ENCODE measurements at places on chromosomes 2 and 18.

DNA sequence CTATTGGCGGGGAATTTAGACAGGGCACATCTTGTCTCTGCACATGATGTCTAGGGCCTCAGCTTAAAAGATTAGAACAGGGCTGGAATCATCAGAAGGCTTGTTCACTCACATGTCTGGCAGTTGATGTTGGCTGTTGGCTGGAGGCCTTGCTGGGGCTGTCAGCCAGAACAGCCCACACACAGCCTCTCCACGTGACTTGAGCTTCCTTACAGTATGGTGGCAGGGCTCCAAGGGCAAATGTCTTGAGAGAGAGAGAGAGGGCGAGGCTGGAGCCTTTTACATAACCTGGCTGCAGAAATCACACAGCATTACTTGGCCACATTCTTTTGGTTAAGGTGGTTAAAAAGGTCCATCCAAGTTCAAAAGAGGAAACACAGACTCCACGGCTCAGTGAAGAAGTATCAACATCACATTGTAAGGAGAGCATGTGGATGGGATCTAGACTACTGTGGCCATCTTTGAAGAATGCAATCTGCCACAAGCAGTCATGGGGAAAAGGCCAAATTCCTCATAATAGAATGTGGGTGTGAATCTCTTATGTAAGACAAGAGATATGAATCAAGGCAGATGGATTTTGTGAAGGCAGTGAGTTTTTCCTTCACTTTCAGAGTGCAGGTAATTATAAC lies 30.4 kb downstream of the SRSF7 start:
- DNase-seq, result peak; percentile 66

DNA sequence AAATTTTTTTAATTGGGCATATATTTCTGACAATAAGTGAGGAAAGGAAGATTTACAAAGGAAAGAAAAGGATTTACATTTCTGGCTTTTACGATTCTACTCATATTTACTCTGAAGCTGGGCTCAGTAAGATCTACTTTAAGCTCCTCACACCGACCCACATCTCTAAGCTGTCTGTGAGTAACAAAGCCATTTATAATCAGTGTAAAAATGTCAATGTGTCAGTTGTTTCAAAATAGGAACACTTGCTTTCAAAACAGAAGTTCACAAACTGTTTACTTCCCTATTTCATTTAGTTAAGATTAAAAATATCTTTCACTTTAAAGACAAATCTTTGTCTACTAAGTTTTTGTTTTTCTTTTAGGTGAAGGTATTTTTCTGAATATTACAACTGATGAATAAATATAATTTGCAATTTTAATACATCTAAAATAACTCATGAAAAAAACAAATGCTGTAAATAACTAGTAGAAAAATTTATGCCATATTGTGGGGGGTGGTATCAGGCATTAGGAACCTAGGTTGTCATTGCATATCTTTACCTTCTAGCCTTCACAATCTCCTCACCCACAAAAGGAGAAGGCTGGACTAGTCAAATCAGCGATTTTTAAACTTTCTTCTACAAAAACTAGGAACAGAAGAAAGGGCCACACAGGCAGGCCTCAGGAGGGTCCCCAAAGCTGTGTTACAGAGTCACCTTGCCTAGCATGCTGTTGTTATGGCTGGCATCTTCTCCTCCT lies 64.5 kb downstream of the TMEM131 start:
- no peak for DNase-seq

DNA sequence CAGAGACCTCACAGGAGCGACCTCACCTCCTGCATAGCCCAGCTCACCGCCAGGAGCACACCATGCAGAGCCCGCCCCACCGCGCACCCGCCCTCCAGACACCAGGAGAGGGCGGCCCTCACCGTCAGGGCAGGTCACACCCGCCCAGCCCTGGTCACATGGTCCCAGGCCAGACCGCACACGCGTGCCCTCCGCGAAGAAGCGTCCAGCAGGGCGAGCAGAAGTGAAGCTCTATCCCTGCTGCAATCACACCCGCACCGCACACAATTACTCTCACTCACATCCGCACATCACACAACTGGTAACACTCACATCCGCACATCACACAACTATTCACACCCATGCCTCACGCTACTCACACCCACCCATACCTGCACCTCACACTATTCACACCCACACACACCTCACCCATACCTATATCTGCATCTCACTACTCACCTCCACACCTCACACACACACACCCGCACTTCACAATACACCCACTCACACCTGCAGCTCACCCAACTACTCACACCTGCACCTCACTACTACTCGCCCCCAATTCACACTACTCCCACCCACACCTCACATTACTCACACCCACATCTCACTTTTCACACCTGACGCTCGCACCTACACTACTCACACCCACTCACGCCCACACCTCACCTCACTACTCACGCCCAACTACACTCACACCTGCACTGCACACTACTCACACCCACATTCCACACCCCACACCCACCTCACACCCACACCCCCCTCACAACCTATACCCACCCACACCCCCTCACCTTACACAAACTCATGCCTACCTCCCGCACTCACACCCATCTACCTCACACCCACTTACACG lies 242.0 kb downstream of the HDAC4 start:
- no peak for DNase-seq

DNA sequence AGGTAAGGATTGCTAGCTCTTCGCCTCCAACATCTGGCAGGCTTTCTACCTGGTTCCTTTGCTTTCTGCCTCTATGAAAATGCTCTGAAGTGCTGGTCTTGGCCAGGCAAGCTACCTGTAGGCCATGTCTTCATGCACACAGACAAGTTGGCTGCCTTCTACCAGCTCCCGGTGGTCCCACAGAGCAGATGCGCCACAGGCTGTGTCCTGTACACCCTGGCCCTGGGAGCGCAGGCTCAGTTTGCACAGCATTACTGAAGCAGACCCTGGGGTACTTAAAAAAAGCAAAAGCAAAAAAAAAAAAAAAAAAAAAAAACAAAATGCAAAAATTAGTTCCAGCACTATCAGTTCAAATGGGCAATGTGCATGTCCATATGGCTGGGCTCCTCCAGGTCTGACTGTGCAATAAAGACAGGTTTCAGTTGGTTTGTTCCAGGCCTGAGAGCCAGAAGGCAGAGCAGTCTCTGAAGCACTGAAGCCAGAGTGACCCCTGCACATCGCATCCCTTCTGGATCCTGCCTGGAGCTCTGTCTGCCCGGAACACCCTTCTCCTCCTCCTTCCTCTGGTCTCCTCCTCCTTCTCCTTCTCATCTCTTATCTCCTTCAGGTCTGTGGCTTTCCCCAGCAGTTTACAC lies 288.0 kb upstream of the REV1 start:
- no peak for DNase-seq

DNA sequence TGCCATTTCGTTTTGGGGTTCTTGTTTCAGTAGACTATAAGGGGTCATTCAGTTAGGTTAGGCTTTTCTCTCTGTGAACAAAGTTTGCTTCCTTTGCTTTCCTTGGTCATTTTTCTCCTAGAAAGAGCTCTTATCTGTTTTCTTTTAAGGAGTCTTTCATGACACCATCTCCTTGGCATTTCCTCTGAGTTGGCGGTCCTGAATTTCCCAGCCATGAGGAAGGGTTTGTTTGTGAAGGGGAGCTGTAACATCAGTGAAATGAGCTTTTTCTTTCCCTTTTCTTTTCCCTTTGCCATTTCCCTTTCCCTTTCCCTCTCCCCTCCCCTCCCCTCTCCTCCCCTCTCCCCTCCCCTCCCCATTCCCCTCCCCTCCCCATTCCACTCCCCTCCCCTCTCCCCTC lies 61.7 kb downstream of the MAP4K4 start:
- no peak for DNase-seq

DNA sequence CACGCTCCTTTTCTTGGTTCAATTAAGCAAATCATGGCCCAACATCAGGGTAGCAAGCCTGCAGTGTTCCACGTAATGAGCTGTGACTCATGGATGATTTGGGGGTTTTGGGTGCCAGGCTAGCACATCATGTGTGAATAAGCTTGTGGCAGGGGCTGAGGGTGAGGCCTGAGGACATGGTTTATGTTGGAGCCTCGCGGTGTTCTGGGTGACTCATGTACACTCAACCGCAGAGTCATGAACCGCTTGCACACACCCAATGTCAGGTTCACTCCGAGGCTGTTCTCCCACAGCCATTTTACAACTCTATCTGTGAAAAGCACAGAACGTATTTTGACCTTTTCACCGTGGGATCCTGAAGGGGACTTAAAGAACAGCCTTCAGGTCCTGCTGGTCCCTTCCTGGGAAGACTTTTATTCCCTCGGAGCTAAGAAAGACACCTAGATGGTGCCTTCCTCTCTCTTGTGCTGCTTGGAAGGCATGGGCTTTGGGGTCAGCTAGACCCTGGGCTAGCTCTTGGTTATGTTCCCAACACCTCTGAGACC lies 139.9 kb upstream of the ZEB2 start:
- no peak for DNase-seq

- DNase-seq, result no peak
Measured at GRCh38 chr2:24658531-24659202, 134.5 kb downstream of the PTRHD1 start.

GRCh38 chr18:50849419-50849821 lies 29.5 kb upstream of the ME2 start:
- DNase-seq, result no peak

DNA sequence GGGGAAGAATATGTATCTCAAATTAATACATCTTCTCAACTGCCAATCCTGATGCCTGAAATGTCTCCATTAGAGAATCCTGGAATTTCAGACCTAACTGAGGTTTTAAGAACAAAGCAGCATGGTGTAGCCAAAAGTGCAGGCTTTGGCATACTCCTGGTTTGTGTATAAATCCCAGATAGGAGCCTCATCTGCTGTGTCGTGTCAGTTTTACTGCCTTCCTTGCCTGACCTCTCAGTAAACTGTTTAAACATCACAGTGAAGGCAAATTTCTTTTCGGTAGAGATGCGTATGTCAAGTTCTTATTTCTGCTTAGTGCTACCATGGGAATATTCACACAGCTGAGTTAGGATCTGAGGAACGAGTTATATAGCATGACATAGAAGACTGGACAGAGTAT lies 7.3 kb downstream of the SCG2 start:
- DNase-seq, result no peak

GRCh38 chr2:168453404-168453803 lies 2.7 kb upstream of the CERS6 start:
- no peak for DNase-seq

GRCh38 chr2:197356136-197356535 lies 45.6 kb upstream of the ANKRD44 start:
- no peak for DNase-seq

- no peak for DNase-seq
Measured at GRCh38 chr18:75727456-75727855, 300.0 kb upstream of the SMIM21 start.

- DNase-seq, result no peak
Measured at GRCh38 chr18:62370366-62370765, 45.3 kb downstream of the TNFRSF11A start.

DNA sequence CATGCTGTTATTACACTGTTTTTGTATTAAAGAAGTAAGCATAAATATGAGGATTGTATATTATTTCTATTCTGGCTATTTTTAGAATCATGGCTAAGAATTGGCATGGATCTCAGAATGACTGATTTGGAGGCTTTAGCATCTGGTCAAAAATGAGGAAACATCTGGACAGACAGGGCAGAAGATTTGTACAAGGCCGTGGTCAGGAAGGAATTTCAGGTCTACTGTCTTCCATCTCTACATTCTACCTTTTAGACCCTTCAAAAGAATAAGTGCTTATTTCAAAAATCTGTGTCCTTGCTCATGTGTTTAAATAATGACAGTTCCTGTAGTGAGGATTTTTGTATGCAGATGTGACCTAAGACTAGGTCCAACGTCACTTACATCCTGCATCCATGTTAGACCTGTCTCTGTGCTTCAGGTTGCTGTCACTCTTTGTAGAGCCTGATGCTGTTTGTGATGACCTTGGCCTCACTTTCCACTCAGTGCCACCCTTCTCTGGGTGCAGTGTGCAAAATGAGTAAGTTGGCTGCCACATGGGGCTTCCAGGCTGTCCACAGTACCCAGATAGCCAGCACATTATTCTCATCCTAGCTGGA lies 54.7 kb upstream of the B3GNT2 start:
- DNase-seq, result no peak

DNA sequence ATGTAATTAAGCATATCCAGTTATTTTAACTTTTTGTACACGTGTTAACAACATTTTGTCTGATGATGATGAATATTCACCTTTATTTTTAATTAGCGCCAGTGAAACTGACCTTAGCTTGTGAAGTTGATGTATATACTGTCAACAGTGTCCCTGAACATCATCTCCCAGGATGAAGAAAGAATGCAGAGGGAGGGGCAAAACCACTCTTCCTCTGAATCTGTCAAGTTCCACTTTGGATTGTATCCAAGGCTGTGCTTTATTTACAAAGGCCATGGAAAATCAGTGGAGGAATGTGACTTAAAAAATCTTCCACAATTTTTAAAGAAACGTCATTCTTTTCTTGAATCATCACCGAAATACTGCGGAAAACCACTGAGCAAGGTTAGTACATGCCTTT lies 4.5 kb upstream of the RMDN2 start:
- DNase-seq, result no peak

DNA sequence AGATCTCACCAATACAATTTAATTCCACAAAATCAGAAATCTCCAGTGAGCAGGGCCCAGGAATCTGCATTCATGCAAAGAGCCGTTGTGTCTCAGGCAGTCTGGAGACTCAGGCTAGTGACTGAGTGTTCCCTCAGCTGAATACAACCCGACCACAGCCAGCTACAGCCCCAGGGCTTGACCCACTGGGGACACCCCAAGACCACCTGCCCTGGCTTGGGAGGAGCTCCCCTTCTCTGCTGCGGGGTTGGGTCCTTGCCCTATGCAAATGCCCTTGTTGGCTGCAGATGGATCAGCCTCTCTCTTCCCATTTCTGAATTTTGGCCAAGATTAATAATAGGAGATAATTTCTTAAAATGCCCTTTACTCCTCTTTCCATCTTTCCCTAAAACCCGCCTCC lies 157.7 kb downstream of the TWIST2 start:
- DNase-seq, result no peak

- no peak for DNase-seq
Measured at GRCh38 chr2:236507393-236508085, 62.1 kb upstream of the ACKR3 start.

- no peak for DNase-seq
Measured at GRCh38 chr2:179049203-179049545, 763 bp downstream of the CCDC141 start.

- DNase-seq, result no peak
Measured at GRCh38 chr2:216287251-216287650, 85.0 kb downstream of the MARCHF4 start.

GRCh38 chr18:12659904-12660605 lies 2.1 kb upstream of the SPIRE1 start:
- peak; percentile 16 for DNase-seq

Data from GM12864 (cell line).